ENCODE measurements at places on chromosomes 7 and 10.

GRCh38 chr10:17454161-17455014 lies at the start of gene ST8SIA6:
Gene ST8SIA6, minus strand, starts transcription at chr10:17454595. Its CDS starts 340 bp downstream, at chr10:17454255.
- no peak for DNase-seq

GRCh38 chr7:35508623-35509400 lies 186.1 kb downstream of the HERPUD2 start:
- no peak for DNase-seq

DNA sequence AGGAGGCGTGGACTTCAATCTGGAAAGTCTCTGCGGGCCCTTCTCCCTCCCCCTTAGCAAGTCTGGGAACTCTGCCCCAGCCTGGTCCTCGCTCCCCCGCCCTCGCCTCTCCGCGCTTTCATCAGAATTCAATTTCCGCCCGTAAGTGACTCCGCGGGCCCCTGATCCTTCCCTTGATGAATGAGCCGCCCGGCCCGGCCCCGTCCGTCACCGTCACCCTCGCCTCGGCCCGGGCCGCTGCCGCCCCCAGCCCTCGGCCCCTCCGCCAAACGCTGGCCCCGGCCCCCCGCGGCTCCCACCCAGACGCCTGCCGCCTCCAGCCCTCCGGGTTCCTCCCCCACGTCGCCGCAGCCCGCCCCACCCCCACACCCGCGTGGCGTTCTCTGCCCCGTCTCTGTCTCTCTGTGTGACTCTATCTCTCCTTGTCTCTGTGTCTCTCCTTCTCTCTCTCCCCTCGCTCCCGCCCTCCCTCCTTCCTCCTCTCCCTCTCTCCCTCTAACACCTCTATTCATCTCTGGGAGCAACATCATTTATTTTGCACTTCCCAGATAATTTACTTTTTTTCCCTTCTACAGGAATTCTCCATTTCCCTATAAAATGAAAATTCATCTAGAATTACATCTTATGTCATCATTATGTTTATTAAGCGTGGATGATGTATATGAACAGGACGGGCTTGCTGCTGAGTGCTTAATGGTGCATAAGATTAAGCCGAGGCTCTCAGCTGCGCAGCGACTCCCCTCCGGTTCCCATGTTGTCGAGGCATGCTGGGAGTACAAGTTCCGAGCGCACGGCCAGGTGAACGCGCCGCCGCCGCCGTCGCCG lies 91.2 kb upstream of the PAX2 start:
- no peak for DNase-seq

DNA sequence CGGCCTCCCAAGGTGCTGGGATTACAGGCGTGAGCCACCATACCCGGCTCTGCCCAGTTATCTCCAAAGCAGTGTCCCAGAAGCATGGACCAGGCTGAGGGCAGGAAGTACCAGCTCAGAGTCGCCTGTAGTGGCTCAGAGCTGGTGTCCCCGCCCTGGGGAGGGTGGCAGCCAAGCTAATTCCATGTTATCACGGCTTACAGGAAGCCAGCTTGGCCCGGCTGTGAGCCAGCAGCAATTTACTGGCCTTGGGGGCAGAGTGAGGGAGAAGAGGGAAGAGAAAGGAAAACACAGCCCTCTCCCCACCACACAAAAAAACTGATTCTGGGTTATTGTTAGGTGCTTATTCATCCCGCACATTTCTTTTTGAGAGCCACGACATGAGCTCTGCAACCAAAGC lies 88.1 kb downstream of the HIP1 start:
- DNase-seq = no peak

- no peak for DNase-seq
These were observed 66.8 kb downstream of the DNAJC12 start for GRCh38 chr10:67771200-67771599.

DNA sequence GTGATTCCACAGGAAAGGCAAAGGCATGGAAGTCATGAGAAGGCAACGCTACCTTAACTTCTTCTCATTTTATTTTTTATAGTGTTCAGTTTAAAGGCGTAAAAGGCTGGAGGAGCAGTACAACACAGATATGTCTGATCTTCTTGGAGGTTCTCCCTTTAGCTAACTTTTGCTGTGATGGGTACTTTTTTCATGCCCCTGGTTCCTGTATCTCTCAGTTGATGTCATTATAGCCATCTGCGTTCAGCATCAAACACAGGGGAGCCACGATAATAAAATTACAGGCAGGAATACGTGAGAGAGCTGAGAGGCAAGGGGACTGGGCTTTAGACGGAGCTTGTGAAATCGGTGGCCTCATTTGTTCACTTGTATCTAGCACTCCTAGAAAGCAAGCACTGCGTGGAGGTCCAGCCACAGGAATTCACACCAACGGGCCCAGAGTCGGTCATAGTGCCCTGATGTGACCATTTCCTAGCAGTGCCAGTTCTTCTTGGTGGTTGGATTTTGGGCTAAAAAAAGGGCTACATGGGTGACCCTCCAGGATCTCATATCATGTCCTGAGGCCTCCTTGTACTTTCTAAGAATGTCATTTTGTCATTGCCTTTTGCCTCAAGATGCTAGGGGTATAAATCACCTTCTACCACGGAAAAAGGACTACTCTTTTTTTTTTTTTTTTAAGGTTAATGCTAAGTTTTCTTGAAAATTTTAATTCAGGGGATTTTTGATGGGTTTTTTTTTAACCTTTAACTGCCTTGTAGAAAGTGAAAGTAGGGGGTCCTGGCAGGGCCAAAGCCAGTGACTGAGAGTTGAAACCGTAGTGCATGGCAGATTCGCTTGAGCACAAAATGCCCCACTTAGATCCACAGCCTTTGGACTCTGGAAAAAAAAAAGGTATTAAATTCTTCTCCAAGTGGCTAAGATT lies 191.5 kb downstream of the CELF2 start:
- DNase-seq = no peak

GRCh38 chr7:145036604-145037405 lies 201.0 kb upstream of the TPK1 start:
- DNase-seq = peak; percentile 61

GRCh38 chr7:73827567-73828106 lies 3.2 kb upstream of the CLDN4 start:
- no peak for DNase-seq

GRCh38 chr10:131722525-131723264 lies 178.1 kb upstream of the PPP2R2D start:
- no peak for DNase-seq

GRCh38 chr7:43022008-43022407 lies 89.8 kb downstream of the MRPL32 start:
- DNase-seq = no peak

GRCh38 chr10:94623572-94623971 lies 60.0 kb upstream of the CYP2C18 start:
- DNase-seq = no peak

DNA sequence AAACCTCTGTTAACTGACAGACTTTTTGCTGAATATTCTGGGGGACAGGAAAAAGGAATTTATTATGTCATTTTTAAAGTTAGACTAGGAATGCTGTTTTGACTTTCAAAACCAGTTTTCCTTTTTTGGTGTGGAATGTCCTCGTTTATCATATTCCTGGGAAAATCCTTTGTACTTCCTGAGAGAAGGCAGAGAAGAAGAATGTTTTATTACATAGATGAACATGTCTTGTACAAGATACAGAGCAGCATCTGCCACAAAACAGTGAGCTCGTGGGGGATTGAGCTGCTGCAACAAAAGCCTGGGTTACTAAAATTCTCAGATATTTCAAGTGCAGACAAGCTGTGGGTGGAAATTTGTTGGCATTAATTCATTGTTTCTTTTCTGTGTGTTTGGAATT lies 20.2 kb downstream of the MCU start:
- no peak for DNase-seq

DNA sequence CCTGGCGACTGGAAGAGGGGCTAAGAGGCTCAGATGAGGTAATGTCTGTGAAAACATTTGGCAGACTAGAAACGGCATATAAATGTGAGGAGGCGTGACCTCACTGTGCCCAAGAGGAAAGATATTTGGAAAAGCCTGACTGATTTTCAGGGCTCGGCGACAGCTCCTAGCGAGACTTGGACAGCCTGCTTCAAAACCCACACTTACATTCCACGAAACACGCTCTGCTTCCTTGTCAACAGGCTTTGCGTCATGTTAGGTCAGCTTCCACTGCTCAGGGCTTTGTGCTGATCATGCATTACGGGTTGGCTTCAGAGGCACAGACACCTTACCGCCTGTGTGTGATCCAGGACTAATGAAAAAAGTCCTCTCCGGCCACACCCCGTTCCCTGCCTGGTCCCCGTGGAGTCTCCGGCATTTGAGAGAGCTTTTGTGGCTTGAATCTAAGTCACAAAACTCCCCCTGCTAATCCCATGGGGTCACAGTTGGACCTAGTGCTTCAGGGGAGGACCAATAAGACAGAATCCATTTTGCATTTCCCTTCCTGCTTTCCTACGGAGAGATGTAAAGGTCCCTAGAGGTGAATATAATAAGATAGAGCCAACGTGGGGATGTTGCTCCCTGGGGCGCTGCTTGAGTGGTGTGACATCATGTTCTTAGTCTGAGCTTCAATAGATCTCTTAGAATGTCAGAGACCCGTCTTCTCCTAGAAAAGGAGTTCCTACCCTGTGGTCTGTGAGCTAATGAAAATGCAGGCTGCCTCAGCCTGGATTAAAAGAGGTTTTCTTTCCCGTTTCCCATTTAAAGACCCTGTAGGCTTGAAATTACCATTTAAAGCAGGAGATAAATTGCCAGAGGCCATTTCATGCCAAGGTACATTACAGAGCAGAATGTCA lies 25.5 kb downstream of the FGFBP3 start:
- DNase-seq = no peak

DNA sequence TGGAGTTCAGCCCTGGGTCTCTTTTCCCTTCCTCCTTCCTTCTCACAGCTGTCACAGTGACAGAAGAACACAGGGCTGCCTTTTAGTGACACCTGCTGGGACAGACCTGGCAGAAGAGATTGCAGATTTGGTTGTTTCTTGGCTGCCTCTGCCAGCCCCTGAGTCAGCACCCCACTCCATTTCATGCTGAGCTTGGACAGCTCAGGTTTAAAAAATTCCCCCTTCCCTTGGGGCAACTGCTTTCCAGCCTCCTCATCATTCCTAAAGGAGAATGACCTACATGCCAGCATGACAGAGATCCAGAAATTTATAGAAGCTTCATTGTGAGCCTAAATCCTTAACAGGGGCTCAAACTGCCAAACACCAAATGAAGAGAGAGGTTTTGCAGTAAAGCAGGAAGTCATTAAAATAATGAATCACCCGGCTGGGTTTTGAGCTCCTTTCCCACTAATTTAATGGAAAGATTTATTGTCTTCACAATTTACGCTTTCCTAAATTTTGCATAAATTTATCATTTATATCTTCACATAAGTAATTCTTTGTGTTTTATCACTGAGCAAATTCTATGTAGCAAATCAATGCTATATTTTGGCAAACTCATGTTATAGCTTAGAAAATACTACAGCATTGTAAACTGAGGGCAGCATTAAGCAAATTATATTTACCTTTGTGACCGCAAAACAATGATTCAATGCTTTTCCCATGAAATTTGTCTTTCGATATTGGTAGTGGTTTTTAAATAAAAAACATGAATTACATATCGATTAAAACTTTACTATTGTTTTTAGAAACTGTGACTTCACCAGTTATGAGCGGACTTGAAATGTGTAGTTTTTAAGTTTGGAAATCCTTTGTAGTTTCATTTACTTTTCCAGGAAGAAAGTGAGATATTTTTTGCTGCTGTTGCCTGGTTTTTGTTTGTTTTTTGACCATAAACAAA lies 399.5 kb upstream of the ANKRD30A start:
- DNase-seq = peak; percentile 52

GRCh38 chr7:81937091-81937490 lies 167.2 kb upstream of the HGF start:
- no peak for DNase-seq

- peak; percentile 52 for DNase-seq
These were observed 45.4 kb upstream of the MBL2 start for GRCh38 chr10:52818019-52818418.

DNA sequence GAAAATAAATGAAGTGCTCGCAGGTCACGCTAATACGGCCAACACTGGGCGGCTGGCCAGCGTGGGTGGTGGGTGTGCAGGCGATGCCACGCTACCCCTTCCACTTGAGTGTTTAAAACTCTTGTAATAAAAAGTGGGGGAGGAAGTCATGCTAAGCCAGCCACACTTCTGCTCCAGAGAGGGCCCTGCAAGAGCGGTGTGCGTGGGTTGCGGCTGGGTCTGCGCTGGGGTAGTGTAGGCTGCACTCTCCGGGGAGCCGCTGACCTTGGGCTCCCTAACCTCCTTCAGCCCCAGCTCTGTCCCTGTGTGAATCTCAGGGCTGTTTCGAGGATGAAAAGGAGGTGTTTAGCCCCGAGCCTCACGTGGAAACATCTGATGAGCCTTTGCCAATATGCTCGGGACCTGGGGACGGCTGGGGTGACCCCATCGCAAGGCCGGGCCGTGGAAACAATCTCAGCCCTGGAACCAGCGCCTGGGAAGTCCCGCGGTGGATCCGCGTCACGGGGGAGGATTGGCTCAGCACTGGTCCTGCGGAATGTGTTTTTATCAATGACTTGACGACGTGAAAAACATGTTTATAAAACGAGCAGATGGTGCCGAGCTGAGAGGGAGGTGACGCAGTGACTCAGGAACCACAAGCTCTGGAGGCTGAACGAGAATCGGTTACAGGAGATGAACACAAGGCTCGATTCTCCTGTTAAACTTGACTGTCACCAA lies 278.5 kb downstream of the DNAJB6 start:
- no peak for DNase-seq

DNA sequence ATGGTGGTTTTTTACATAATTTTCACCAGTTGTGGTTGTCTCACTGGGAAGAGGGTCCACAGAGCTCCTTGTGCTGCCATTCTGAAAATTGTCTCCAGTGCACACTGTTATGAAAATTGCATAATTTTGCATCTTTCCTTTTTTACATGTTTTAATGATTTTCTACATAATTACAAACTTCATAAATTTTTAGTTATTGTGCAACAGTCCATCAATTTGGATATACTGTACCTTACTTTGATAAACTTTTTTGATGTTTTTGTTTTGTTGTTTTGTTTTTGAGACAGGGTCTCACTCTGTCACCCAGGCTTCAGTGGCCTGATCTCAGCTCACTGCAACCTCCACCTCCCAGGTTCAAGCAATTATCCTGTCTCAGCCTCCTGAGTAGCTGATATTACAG lies 70.6 kb upstream of the AUTS2 start:
- no peak for DNase-seq

DNA sequence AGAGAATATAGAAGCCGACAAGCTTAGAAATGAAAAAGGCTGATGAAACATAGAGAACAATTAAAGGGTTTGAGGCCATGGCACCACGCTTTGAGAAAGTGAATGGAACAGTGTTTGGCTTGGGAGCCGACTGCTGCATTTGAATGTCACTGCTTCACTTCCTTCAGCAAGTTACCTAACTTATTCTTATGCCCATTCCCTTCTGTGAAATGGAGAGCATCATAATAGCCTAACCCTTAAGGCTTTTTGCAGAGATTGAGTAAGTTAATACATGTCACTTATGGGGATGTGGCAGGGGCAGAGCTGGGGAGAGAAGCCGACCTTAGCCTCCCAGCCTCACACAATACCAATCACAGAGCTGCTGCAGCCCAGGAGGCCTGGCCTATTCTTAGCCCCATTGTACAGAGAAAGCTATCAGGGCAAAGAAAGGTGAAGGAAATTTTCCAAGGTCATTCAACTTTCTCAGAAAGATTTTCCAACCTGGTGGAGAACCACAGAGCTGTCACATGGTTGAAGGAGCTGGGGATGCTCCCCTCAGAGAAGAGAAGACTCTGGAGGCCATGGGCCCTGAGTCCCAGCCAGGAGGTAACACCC lies 186.0 kb upstream of the GDF10 start:
- no peak for DNase-seq
